ENCODE measurements at places on chromosomes 16 and 17.
A peak's percentile ranks its signal among the peaks of the same experiment; 100 is the strongest.

- no peak for DNase-seq
Measured at GRCh38 chr17:51322390-51323029, 62.2 kb downstream of the UTP18 start.

- DNase-seq, result no peak
Measured at GRCh38 chr16:17273142-17273561, 197.6 kb downstream of the XYLT1 start.

DNA sequence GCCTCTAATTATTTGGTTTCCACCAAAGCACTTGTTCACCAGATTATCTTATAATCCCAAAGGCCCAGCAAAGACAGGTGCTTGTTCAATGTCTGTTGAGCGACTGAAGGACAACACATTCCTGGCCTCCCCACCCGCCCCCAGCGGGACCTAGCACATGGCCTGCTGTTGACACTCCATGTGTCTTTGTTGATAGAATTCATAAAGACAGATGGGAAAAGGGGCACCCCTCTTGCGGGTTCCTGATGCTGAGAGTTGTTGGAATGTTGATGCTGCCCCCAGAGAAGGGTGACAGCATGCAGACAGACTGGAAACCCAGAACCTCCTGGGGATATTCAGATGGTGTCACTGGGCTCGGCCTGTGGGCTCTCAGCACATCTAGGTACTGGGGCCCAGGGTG, 36.9 kb downstream of the SNX20 start:
- no peak for DNase-seq

- DNase-seq, result no peak
Measured at GRCh38 chr16:81786321-81786720, 7.2 kb downstream of the PLCG2 start.

- no peak for DNase-seq
Measured at GRCh38 chr17:50317121-50317520, 28.8 kb upstream of the XYLT2 start.

DNA sequence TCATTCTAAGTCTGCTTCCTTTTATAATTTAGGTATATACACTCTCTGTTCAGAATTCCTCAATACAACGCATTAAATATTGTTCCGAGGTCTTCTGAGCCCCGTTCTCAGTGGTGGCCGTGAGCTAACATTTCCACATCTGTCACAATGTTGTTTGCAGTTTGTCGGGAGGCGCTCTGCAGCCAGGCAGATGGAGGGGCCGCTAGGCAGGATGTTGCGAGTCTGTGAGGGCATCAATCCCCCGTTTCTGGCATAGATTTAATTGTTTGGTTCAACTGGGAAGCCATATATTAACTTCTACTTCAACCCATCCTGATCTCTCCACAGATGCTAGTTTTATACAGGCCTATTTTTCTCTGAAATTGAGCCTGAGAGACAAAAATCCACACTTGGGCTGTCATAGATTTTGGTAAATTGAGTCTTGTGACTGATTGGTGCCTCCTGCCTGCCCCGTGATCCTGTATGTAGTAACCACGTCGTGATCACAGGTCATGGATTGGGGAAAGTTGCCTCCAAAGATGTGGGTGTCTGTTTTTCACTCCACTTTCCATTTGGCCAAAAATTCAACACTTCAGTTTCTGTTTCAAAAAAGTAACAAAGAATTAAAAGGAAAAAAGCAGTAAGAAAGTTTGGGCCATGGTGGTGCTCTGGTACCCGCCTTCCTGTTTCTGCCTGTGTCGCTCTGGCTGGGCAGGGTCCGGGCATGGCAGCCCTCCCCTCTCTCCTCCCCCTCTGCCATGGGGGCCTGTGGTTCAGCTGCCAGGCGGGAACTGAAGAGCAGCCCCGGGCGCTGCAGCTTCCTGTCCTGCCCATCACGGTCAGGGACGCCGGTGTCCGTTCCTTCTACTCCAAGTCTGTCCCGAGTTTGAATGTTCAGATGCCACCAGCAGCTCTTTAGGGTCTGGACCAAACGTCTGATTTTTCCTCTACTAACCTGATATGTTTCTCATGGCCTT, 41.5 kb downstream of the RPTOR start:
- DNase-seq, result no peak

GRCh38 chr17:6427279-6427781, 7.6 kb downstream of the AIPL1 start:
- DNase-seq, result no peak

- DNase-seq, result no peak
Measured at GRCh38 chr16:31002250-31002700, 8.2 kb downstream of the STX1B start.

GRCh38 chr16:66516808-66517585, 32.9 kb downstream of the TK2 start:
- peak; percentile 66 for DNase-seq

GRCh38 chr16:11190588-11191560, 65.1 kb downstream of the SOCS1 start:
- no peak for DNase-seq

GRCh38 chr17:76416899-76417298, 32.5 kb downstream of the SPHK1 start:
- DNase-seq, result no peak

- DNase-seq, result no peak
Measured at GRCh38 chr17:58367461-58367860, 15.5 kb upstream of the SUPT4H1 start.
